ENCODE measurements at places on chromosomes 2 and 18.

DNA sequence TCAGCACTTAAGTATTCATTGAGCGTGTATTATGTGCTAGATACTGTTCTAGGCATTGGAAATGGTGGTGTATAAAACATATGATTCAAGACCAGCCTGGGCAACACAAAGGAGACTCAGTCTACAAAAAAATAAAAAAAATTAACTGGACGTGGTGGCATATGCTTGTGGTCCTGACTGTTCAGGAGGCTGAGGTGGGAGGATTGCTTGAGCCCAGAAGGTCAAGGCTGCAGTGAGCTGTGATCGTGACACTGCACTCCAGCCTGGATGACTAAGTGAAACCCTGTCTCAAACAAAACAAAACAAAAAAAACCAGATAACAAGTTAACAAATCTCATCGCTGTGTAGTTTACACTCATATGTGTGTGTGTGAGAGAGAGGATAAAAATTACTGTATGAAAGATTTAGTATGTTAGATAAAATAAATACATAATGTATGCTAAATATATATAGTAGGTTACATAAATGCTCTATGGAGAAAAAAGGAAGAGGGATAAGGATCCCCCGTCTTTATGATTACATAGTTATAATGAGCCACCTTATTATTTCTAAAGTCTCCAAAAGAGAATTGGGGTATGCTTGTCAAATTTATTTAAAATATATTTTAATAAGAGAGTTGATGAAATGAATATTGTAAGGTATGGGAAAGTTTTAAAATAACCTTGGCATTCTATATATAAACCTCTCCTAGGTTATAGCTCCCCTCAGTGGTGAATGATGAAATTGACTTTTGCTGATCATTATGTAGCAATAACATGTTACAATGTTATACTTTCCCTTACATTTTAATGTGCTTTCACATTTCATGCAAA, 69.2 kb downstream of the EHBP1 start:
- DNase-seq, result peak; percentile 63

- DNase-seq, result no peak
These were observed 1137.6 kb upstream of the NXPH2 start for GRCh38 chr2:139917690-139918384.

- no peak for DNase-seq
These were observed 76.0 kb downstream of the TGIF1 start for GRCh38 chr18:3525870-3526420.

DNA sequence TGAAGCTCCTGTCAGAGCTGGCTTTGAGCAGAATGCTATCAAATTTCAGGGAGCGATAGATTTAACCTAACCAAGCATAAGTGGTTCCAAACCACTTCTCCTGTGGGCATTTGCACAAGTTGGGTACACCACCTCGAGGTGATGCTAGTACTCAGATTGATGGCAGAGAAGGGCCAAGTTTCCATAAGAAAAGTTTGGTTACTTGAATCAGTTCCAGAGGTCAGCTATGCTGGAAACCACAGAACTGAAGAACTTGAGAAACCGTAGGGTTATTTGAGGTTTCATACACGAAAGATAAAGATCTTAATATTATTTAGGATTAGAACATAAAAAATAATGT, 238.2 kb upstream of the SOX11 start:
- DNase-seq, result no peak

GRCh38 chr2:157185476-157186227, 71.9 kb upstream of the GALNT5 start:
- no peak for DNase-seq
